ENCODE measurements at places on chromosomes 3 and 15.

- no peak for DNase-seq
- H3K4me1 ChIP-seq = peaks cover 4% of the 10 kb centered on the region
- no peaks in the 10 kb centered on the region for H3K36me3 ChIP-seq
- H3K27ac ChIP-seq = no peak overlapping the region
These were observed 186.6 kb downstream of the RAP2B start for GRCh38 chr3:153348457-153349107.

GRCh38 chr3:101281521-101282030 lies 38.8 kb downstream of the IMPG2 start:
- no peak overlapping the region for H3K27ac ChIP-seq
- H3K36me3 ChIP-seq = no peaks in the 10 kb centered on the region
- H3K4me3 ChIP-seq = no peak overlapping the region
- H3K4me1 ChIP-seq = no peaks in the 10 kb centered on the region
- no peaks in the 10 kb centered on the region for H3K27me3 ChIP-seq

DNA sequence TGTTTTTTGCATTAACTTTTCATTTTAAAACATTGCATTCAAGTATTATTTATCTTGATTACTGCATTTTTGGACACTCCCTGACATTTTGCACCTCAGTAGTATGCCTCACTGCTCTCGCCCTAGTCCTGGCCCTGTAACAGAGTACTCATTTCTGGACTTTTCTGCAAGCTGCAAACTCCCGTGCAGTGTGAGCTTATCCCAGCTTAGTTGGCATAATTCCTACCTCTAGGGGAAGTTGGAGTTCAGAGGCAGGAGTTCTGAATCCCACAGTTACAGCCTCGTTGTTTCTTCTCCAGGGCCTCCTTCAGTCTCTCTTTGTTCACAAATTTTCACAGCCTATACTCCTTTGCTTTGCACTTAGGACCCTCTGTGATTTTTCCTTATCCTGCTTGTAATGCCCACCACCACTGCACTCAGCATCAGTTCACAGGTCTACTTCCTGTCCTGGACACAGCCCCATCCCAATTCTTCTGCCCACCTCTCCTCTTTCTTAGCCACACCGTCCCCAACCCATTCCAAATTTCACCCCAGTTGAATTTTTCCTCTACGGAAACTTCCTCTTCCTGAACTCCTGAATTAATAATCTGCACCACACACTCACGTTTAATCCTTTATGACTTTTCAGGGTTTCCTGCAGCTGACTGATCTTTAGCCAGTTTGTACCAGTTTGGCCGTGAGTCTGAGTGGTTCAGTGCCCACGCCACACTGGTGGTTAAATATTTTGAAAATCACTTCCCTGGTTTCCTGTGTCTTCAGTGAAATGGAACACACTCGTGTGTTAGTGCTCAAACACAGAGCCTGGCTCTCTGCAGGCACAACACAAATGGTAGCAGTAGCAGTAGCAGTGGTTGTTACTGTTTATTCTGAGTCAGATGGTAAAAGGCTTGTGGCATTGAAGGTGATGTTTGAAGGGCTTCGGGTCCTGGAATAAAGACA lies 6.3 kb upstream of the CTSH start:
- H3K4me1 ChIP-seq = peaks cover 12% of the 10 kb centered on the region
- H3K36me3 ChIP-seq = no peaks in the 10 kb centered on the region
- DNase-seq = no peak
- H3K27me3 ChIP-seq = no peaks in the 10 kb centered on the region

DNA sequence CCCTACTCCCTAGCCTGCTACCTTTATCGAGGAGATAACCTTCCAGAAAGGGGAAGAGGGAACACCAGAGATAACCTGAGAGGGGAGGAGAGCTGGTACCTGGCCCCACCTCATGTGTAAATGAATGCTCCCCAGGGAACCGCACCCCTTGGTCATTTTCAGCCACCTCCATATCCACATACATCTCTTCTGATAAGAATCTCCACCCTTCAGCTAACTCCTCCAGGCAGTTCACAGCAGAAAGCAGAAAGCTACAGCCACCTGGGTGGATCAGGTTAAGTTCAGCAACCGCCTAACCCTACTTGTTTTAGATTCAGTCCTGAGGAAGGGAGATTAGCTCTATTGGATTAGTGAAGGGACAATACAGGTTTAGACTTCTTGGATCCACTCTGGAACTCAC lies 38.0 kb upstream of the TIMP4 start:
- H3K4me3 ChIP-seq = no peak overlapping the region
- peaks cover 12% of the 10 kb centered on the region for H3K4me1 ChIP-seq
- no peaks in the 10 kb centered on the region for H3K27me3 ChIP-seq

- no peak overlapping the region for H3K27ac ChIP-seq
- no peak overlapping the region for H3K4me3 ChIP-seq
- DNase-seq = no peak
These were observed 30.0 kb upstream of the SLC41A3 start for GRCh38 chr3:126113733-126114442.

DNA sequence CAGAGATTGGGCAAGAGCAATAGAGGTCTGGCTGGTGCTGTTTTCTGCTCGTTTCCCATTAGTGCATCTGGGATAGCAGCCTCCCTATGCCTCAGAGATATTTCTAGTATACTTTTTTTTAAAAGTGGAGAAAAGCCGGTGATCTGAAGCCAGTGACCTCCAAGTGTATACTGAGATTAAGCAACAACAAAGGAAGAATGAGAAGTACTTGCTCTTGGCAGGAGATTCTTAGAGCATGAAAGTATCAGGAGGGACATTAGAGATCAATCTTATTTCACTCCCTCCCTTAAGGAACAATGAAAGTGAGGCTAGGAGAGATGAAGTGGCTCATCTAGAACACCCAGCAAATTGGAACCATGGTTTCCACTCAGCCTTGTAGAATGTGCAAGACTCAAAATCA lies 423.3 kb downstream of the SOX2 start:
- no peaks in the 10 kb centered on the region for H3K4me1 ChIP-seq
- no peaks in the 10 kb centered on the region for H3K36me3 ChIP-seq
- H3K27me3 ChIP-seq = no peaks in the 10 kb centered on the region

GRCh38 chr15:99734575-99734974 lies 1.3 kb upstream of the LYSMD4 start:
- no peak overlapping the region for H3K27ac ChIP-seq
- H3K36me3 ChIP-seq = no peaks in the 10 kb centered on the region
- H3K4me3 ChIP-seq = no peak overlapping the region
- DNase-seq = no peak

GRCh38 chr3:177451864-177452830 lies 254.9 kb upstream of the TBL1XR1 start:
- H3K27me3 ChIP-seq = no peaks in the 10 kb centered on the region
- H3K27ac ChIP-seq = no peak overlapping the region
- DNase-seq = peak; percentile 35
- H3K36me3 ChIP-seq = no peaks in the 10 kb centered on the region

DNA sequence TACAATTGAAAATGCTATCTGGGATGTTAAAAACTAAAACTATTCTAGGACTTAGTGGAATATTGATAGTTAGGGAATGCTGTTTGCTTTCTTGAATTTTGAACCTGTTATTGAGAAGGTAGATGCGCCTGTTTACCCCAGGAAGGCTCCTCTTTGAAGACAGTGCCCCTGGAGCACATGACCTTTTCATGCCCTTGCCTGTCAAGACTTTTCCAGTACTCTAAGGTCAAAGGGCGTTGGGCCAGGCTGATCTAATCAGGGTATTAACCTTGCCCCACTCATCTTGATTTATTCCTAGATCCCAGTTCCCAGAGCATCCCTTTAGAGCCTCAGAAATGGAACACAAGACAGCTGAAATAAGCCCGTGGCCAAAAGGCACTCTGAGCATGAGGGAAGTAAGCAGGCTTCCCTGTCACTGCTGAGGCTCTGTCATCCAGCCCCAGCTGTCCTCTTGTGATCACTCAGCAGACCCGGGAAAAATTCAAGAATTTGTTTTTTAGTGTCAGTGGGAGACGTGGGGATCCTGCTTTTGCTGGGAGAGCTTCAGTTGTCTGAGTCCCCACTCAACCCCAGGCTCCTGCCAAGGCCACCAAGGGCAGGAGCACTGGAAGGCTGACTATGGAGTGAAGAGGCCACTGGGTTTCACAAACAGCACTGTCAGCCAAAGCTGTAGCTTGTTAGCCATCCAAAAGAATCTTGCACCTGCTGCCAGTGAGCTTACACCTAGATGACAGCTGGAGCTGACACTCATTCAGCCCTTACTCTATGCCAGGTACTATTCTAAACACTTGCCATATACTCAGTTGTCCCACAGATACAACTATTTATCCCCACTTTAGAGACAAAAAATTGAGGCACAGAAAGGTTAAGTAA lies 169.0 kb downstream of the PGPEP1L start:
- H3K4me3 ChIP-seq = no peak overlapping the region
- H3K27me3 ChIP-seq = no peaks in the 10 kb centered on the region
- H3K36me3 ChIP-seq = no peaks in the 10 kb centered on the region
- no peak for DNase-seq
- H3K4me1 ChIP-seq = no peaks in the 10 kb centered on the region

DNA sequence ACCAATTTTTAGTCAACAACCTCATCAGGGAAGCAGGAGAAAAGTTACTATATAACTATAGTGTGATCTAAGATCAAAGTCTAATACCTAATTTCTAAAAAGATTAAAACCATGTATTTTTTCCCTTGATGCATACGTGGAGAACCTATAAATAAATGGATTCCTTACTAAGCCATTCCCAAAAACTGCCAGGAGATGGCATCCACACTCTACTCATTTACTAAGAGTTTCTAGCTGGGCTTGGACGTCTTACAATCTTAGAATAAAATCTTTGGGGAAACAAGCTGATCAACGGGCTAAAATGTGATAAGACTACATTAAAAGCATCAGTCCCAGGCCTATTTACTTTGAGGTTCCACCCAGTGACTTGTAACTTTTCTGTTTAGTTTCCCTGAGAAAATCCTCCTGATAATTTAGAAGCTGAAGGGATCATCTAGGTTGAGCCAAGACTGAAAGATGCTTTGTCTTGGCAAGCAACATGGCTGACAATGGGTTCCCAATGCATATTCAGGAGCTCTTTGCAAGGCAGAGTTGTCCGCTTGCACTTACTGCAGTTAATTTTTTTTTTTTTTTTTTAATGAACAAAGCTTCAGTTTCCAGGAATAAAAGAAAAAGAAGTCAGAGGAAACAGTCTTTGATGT lies 85.5 kb upstream of the FGF12 start:
- H3K27ac ChIP-seq = no peak overlapping the region
- no peak overlapping the region for H3K4me3 ChIP-seq
- no peaks in the 10 kb centered on the region for H3K27me3 ChIP-seq
- no peaks in the 10 kb centered on the region for H3K36me3 ChIP-seq

DNA sequence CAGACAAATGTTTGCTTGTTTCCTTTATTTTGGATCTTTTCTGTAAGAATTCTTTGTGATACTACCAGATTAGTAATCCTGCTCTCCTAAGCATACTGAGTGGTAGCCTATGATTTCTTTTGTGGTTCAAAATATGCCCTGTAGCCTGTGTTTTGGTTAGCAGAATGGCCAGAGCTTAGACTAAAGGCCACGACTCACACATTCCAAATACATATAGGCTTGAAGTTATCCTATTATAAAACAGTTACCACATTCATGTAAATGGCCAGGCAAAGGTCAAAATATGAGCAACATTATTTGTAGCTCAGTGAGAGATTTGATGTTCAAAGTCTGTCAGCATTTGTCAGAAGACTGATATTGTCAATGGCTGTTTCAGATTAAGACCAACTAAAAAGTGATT lies 84.5 kb downstream of the MITF start:
- no peaks in the 10 kb centered on the region for H3K27me3 ChIP-seq
- H3K4me1 ChIP-seq = no peaks in the 10 kb centered on the region
- H3K4me3 ChIP-seq = no peak overlapping the region

- no peaks in the 10 kb centered on the region for H3K4me1 ChIP-seq
- no peak overlapping the region for H3K4me3 ChIP-seq
- H3K27me3 ChIP-seq = no peaks in the 10 kb centered on the region
- peaks cover 2% of the 10 kb centered on the region for H3K36me3 ChIP-seq
- no peak overlapping the region for H3K27ac ChIP-seq
These were observed 366.3 kb downstream of the FEZF2 start for GRCh38 chr3:62007036-62007435.

- H3K4me1 ChIP-seq = peaks cover 6% of the 10 kb centered on the region
- H3K36me3 ChIP-seq = no peaks in the 10 kb centered on the region
- H3K4me3 ChIP-seq = no peak overlapping the region
These were observed 13.9 kb downstream of the CLSTN2 start for GRCh38 chr3:139948898-139949297.

DNA sequence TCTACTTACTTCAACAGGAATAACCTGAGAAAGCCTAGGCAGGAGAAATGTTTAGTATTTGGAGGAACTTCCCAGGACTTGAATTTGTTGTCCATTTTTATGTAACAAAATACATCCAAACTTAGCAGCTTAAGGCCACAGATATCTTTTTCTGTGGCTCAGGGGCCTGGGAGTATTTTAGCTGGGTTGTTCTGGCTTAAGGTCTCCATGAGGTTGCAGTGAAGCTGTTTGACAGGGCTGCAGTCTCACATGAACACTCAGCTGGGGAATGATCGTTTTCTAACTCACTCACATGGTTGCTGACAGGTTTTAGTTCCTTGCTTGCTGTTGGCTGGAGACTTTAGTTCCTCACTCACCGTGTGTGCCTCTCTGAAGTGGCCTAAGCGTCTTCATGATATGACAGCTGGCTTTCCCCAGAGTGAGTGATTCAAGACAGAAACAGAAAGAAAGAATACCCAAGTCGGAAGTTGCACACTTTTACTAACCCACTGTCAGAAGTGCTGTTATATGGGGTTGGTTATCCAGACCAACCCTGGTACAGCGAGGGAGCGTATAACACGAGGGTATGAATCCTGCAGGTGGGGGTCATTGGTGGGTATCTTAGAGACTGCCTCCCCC lies 229.7 kb upstream of the TBL1XR1 start:
- H3K27ac ChIP-seq = no peak overlapping the region
- no peak overlapping the region for H3K4me3 ChIP-seq
- no peaks in the 10 kb centered on the region for H3K27me3 ChIP-seq
- H3K4me1 ChIP-seq = no peaks in the 10 kb centered on the region
- DNase-seq = no peak

GRCh38 chr3:172700256-172700655 lies 10.6 kb downstream of the NCEH1 start:
- H3K36me3 ChIP-seq = no peaks in the 10 kb centered on the region
- H3K4me1 ChIP-seq = no peaks in the 10 kb centered on the region
- H3K4me3 ChIP-seq = no peak overlapping the region
- DNase-seq = peak; percentile 21
- H3K27me3 ChIP-seq = no peaks in the 10 kb centered on the region

GRCh38 chr3:94414418-94414817 lies 351.6 kb downstream of the NSUN3 start:
- no peak overlapping the region for H3K4me3 ChIP-seq
- H3K27ac ChIP-seq = no peak overlapping the region
- no peak for DNase-seq
- H3K27me3 ChIP-seq = no peaks in the 10 kb centered on the region

DNA sequence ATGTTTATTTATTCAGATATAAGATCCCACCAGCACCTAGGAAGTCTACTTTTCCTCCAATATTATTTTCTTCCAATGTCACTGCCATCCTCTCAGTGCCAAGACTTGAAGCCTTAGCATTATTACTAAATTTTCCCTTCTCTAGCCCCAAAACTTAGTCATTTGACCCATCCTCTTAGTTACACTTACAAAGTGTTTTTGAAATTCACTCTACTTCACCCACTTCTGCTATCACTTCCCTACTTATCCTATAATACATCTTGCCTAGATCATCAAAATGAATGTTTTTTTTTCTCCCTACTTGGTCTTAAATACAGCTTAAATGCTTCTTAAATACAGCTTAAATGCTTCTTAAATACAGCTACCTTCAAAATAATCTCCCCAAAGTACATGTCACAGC lies 376.6 kb downstream of the RSL24D1 start:
- no peak overlapping the region for H3K27ac ChIP-seq
- H3K4me1 ChIP-seq = no peaks in the 10 kb centered on the region
- H3K27me3 ChIP-seq = no peaks in the 10 kb centered on the region
- DNase-seq = no peak
- H3K4me3 ChIP-seq = no peak overlapping the region
- H3K36me3 ChIP-seq = no peaks in the 10 kb centered on the region
